Stimulated activated CD4-positive, alpha-beta T cell treated with anti-CD3 and anti-CD28 coated beads, Interleukin-1b, Interleukin-23, amount 100 ng/mL, for 24 hours (primary cell): ENCODE measurements at places on chromosomes 11 and 22.

DNA sequence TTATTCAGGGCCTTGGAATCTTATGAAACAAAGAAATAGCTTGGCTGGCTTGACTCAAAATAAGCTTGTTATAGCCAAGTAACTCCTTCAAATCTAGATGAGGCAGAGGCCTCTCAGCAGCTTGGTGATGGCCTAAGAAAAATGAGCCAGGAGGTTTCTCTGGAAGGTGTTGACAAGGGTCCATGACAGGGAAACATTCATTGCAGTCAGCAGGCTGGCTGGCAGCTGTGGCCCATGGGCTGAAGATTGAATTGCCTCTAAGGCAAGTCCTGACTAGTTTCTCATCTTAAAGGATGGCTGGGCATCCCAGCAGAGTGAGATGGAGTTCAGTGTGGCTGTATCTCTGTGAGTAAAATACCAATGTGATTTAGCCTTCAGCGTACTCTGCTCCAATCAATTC, 441.0 kb downstream of the NELL1 start:
- DNase-seq = no peak

DNA sequence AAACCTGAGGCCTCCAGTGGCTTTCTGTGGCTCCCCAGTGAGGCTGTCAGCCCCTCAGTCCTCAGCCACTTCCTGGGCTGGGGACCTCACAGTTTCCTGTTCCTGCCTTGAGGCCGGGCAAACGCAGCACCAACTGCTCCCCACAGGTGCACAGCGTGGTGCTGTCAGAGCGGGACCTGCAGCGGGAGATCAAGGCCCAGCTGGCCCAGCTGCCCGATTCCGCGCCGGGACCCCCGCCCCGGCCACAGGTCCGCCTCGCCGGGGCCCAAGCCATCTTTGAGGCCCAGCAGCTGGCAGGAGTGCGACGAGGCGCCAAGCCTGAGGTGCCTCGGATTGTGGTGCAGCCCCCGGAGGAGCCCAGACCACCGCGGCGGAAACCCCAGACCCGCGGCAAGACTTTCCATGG, 5.4 kb downstream of the TBC1D10C start:
- no peak for DNase-seq

- no peak for DNase-seq
These were observed 50.5 kb upstream of the LRRC55 start for GRCh38 chr11:57131080-57131790.

DNA sequence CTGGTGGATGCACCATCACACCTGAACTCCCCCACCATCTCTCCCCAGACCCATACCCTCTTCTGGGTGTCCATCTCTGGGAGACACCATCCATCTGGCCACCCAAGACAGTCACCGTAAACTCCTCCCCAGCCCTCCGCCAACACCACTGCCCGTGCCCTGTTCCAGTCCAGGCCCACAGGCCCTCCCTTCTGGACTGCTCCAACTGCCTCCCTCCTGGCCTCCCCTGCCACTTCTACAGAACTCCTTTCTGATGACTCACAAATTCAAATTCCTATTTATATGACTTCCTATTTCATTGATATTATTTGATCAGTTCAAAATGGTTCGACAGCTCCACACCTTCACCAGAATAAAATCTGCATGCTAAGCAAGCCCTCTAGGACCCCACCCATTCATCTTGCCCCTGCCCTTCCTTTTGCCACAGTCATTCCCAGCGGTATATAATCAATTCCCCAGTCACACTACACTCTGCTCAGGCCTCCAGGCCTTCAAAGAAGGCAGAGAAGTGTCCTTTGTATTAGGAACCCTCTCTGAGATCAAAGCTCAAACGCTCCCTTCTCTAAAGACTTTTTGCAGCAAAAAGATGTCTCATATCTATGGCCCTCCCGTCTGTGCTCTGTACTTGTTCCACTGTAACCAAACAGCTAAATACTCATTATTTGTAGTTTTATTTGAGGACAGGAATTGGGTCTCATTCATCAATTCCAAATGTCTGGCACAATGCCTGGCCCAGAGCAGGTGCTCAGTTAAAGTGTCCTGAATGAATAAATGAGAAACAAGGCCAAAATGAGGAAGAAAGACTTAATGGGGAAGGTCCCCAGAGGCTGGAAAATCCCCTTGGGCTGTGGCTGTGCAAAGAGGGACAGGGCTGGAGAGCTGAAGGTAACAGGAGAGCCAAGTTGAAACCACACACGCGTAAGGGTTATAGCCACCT, 29.0 kb downstream of the MYH9 start:
- DNase-seq = no peak

GRCh38 chr11:61472868-61473267, 35.7 kb upstream of the LRRC10B start:
- DNase-seq = no peak

GRCh38 chr11:57792870-57793269, 31.3 kb downstream of the CTNND1 start:
- DNase-seq = no peak

DNA sequence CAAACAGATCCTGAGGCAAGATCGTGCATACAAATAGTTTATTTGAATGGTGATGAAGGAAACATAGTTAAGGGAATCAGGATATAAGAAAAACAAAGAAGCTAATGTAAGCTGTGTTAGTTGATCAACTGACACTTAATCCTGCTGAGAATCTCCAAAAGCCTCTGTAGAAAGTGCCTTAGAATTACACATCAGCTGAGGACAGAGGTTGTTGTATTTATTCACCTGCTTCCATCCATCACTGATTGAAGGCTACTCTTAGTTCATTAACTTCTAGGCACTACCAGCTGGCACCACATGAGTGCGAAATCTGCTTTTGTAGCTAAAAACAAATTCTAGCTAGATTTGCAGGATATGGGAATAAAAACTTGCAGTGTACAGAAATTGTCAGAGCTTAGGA, 1082.0 kb upstream of the CNTN5 start:
- no peak for DNase-seq

DNA sequence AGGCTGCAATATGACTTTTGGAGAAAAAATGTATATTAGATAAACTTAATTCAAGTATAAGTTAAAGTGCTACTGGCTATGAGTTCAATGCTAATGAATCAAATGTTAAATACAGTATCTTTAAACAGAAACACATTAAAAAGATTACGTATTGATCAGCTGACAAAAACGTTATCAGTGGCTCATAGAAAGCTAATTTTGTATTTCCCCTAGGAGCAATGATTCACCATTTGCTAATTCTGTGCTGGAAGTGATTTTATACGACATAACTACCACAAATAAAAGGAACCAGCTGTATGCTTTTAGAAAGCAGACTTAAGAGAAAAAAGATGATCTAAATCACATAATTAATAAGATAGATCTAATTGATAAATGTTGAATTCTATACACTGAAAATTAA, 43.6 kb downstream of the MRE11 start:
- DNase-seq = no peak

DNA sequence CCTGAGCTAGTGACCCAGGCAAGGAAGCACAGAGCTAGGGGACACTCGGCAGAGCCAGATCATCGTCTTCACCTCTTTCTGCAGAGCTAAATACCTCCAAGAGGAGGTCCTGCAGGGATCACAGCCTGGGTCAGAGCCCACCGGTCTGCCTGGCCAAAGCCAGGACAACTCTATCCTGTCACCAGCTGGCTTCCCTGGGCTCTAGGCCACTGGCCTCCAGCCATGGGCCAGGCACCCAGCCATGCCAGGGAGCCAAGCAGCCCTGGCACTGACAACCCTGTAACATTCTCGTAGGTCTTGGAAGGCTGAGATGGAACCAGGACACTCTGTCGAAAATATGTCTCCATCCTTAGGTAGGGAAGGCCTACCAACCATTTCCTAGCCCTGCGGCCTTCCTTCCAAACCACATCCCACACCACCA, 270.1 kb downstream of the BUD13 start:
- DNase-seq = no peak

GRCh38 chr11:57402188-57403002, 11.9 kb upstream of the PRG2 start:
- DNase-seq = no peak

DNA sequence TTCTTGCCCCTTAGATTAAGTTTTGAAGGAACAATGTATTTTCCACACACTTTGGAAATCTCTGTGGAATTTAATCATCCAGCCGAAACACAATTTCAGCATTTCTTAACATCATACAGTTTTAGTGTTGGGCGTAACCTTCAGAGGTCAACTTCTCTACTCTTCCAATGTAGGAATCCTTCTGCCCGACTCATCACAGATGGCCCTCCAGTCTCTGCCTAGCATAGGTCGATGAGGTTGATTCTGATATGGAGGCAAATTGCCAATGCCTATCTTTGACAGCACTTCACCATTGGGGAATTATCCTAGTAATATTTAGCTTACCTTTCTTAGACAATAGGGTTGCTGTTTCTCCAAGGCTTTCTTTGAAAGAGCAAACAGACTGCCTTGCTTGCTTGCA, 175.7 kb upstream of the TTC12 start:
- no peak for DNase-seq

DNA sequence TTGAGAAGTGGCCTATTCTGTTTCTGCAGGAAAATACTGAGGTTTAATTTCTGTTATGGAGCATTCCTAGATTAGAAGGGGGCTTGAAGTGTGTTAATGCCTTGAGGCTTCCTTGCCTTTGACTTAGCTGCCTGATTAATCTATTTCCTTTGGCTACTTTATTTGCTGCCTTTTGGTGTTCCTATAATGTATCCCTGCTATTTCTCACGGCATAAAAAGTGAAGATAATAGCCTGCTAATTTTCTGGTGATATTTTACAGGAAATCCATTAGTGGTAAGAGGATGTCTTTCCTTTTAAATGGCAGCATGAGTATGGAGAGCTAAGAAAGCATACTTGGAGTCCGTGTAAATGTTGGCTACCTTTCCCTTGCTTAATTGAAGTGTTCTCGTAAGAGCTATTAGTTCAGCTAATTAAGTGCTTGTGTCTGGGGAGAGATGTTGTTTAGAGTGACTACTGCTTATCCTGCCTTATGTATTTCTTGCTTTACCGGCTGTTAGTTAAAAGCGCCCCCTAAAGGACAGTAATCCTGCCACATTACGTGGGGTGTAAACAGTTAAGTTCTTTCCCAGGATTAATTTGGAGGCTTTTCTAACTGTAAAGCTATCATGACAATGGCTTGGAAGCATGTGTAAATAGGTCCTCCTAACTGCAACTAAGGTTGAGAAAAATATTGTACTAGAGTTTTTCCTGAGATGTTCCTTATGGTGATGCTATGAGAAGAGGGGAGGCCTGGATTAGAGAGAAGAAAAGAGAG, 45.6 kb downstream of the ZNF280B start:
- DNase-seq = no peak

DNA sequence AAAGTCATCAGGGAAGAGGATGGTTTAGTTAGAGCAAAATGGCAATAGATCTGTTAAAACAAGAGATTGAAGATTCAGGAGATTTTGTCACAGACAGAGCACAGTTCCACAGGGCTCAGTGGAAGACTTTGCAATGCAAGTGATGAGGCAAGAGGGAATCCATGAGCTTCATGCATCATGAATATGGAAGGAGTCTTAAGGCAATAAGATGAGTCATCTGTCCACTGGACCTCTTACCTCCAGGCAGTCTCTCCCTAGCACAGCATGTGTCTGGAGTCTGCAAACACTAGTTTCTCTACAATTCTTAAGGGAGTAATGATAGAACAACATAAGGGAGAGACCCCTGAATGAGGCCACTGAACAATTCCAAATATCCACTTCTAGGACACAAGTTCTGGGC, 245.7 kb downstream of the NXPE2 start:
- no peak for DNase-seq

GRCh38 chr22:19368876-19369275, 62.7 kb downstream of the HIRA start:
- DNase-seq = no peak

GRCh38 chr11:116506263-116506825, 266.4 kb downstream of the BUD13 start:
- no peak for DNase-seq
